ENCODE measurements at places on chromosomes 4 and X.

DNA sequence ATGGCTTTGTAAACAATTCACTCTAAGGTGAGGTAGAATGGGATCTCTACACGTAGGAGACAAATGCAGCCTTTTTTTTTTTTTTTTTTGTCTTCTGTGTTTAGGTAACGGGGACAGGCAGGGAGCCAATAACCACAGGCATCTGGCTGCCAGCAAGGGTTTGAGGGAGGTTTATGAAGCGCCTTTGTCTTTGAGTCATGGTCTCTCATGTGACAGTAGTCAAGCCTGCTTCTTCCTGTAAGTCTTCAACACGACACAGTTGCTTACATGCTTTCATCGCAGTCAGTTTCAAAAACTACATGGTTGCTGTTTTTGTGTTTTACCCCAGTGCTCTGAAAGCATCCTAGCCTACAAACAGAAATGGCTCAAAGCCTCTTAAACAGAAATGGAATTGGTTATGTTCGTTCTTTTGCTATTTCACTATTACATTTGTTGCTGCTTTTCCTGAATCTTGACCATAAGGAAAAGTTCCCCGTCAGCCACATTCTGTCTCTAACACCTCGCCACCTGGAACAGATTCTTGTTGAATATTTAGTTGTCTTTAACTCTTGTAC lies 127.8 kb upstream of the METTL14 start:
- peak; percentile 83 for DNase-seq

DNA sequence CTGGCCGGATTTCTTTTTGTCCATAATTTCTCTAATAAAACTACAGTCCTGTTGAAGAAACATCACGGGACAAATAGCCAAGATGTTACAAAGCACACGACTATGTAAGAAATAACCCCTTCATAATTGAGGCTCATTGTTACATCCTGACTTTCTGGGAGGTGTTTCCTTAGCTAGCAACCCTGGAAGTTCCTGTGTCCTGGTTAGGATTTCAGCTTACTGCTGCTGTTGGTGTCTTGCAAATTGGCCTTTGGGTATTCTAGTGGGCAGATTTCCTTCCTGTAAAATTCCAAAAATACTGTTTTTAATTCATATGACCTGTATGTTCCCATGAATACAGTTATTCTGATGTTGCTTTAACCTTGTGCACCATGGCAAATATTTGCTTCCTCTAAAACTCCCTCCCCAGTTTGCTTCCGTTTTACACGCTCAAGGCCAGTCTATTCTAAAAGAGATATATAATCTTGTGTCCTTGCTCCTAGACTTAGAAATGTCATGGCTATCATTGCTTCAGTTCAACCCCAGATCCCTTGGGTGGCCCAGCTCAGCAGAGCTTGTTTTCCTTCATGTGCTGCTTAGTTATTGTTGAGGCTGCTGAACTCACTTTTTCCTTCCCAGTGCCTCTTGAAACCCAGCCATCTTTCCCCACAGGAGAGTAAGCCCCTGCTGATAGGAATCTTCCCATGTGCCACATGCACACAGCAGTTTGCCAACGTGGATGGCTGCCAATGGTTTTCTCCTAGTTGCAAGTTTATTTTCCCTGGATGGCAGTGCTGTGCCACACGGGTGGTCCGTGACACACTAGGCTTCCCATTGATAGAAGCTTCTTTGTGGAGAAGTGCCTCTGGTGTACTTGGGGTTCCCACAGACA lies 75.8 kb downstream of the TSPAN7 start:
- no peak for DNase-seq

GRCh38 chrX:133594156-133594555 lies 178.9 kb upstream of the GPC4 start:
- DNase-seq: no peak

- DNase-seq: peak; percentile 87
These were observed 449.6 kb downstream of the FSTL5 start for GRCh38 chr4:161714022-161714751.

- peak; percentile 63 for DNase-seq
These were observed 67.7 kb upstream of the FAM9A start for GRCh38 chrX:8868906-8869305.

DNA sequence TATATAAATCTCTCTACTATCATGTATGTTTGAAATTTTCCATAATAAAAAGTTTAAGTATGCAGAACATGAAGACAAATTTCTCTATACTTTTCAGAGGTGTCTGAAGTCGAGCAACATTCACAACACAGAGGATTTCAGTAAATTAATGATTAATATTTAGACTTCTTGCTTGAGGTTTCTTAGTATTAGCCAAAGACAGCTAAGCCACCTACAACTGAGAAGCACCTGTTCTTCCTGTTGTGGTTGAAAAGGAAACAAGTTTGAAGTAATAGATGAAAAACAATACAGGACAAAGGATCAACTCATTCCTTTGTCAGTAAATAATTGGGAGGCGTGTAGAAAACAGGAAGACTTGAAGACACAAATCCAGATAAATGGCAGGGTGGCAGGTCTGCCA lies 21.1 kb downstream of the SCML1 start:
- no peak for DNase-seq

DNA sequence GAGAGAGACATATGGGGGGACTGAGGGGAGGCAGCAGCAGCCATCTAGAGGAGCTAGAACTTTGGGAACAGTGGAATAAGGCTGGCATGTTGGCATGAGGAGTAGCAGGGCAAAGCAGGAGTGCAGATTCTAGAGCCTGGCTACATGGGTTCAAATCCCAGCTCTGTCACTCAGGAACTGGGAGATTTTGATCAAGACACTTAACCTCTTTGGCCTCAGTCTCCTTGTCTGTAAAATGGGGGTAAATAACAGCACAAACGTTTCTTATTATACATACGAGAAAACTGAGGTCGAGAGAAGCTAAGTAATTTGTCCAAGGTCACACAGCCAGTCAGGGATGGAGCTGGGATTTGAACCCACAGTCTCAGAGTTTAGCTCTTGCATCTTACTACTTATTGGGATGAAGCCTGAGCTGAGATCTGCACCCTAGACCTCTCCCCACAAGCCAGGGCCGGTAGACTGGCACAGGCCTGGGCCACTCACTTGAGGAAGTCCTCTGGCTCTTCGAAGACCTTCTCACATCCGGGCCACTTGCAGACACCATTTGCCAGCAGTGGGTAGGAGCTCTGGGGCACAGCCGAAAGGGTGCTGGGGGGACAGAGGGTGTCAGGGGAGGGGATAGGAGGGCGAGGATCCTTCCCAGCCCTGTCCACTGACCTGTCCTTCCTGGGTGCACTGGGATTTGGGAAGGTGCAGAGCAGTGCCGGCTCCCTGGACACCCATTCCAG lies 8.1 kb downstream of the FOXP3 start:
- DNase-seq: no peak

DNA sequence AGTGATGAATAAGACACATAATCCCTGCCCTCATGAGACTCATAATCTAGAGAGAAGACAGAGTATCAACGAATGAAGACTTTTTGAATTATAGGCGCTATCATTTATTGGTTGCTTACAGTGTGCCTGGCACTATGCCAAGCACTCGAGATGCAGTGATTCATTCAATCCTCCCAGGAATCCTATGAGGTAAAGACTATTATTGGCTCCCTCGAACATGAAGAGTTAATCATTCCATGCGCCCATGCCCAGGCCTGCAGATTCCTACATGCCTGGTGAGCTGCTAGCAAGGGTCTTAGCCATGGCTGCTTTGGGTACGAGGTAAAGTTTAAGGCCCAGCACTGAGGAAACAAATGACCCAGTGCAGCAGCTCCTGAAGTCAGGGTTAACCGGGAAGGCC lies 47.0 kb downstream of the TEX13B start:
- DNase-seq: peak; percentile 10

GRCh38 chr4:89175611-89176010 lies 64.3 kb downstream of the TIGD2 start:
- no peak for DNase-seq

- DNase-seq: peak; percentile 79
These were observed 118.5 kb downstream of the BTC start for GRCh38 chr4:74675673-74676279.

DNA sequence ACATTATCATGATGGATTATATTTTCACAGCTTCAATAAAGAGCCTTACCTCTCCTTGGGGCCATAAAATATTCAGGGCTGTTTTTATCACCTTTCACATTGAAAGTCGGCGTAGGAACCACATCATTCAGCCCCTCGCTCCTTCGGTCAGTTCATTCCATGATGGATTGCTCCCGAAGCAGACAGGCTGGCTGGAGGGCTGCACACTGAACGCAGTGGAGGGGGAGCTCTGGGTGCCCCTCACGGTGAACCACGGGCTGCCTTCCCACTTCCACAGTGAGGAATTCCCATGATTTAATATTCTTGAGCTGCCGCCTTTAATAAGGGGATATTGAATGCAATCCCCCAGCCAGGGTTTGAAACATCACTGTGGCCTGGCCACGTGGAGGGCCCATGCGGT lies 16.0 kb downstream of the PPP2R2C start:
- DNase-seq: no peak

DNA sequence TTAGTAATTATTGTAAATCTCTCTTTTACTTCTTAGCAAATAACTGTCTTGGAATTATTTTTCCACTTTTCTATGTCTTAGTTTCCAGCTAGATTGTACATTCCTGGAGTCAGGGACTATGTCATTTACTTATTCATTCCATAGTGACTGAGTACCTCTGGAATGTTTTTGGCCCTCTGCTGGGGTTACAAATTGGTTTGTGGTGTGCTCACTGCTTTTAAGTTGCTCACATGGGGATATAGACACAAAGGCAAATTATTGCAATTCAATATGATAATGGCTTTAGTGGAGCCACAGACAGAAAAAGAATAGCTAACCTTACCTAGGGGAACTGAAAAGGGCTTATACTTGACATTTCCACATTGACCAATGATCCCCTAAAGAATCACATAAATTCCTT lies 63.7 kb upstream of the PDGFRA start:
- DNase-seq: peak; percentile 89

DNA sequence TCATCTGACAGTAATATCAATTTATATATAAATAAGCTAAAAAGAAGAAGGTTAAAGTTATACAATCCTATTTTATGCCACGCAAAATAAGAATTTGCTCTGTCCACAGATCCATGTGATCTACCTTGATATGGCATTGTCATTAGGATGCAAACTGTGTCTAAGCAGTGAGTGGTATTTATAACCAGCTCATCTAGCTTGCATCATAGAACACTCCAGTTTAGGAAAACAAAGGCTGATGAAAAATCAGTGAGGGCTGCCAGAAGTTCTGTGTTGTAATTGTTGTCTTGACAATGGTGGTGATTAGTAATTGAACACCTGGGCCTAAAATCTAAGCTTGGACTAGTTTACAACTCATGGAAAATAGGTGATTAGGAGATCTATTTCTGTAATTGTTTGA lies 111.0 kb downstream of the CPE start:
- DNase-seq: no peak

GRCh38 chrX:826448-826847 lies 195.9 kb downstream of the SHOX start:
- peak; percentile 9 for DNase-seq
